Renal cortex interstitium (tissue), 15 donors: ENCODE measurements at places on chromosomes 11 and 22.

GRCh38 chr11:35363246-35363801 is 56.0 kb downstream of the SLC1A2 start:
- no peak for DNase-seq

- no peak for DNase-seq
Observed at GRCh38 chr11:112730591-112730990, 230.6 kb upstream of the NCAM1 start.

- no peak for DNase-seq
Observed at GRCh38 chr11:27696961-27697360, 3.3 kb downstream of the BDNF start.

GRCh38 chr22:22838148-22838786 is 49.3 kb upstream of the IGLL5 start:
- DNase-seq: no peak

DNA sequence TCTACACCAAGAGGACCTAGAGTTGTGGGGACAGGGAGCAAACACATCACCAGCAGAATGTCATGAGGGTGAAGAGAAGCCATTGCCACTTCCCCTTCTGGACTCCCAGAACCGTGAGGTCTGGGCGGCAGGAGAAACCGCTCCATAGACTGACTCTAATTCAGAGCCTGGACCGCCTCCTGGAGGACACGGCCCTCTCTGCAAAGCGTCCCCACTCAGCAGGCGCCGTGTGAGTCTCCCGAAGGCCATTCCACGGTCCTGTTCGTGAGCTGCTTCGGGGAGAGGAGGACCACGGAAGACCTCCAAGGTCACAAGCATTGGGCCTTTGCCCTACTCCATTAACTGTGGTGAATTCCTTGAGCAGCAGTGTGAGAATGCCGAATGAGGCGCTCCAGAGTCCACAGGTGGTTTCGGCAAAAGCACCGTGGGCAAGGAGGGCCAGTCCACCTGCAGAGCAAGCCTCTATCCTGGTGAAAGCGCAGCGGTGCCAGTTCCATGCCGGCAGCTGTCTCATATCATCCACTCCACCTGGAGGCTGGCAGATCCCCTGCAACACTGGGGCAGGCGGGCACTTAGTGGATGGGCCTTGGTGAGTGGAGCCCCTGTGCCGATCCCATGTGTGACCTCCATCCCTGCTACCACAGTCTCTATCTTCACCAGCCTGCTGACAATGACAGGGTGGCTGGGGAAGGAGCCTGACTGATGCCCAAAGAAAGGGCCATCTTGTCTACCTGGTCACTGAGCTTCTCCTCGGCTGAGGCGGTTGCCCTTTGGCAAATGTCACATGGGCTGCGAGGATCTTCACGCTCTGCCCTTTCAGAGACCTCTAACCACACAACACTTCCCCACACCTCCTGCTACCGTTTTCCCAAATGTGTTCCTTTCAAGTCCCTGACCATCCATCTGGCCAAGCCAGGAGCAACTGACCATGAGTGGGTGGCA is 7.5 kb downstream of the C11orf21 start:
- no peak for DNase-seq
